ENCODE measurements at places on chromosomes 7 and 10.
A peak's percentile ranks its signal among the peaks of the same experiment; 100 is the strongest.

- no peak for DNase-seq
Observed at GRCh38 chr10:104931612-104932134, 290.6 kb downstream of the SORCS3 start.

- DNase-seq, result no peak
Observed at GRCh38 chr10:101484175-101484745, 103.8 kb downstream of the POLL start.

DNA sequence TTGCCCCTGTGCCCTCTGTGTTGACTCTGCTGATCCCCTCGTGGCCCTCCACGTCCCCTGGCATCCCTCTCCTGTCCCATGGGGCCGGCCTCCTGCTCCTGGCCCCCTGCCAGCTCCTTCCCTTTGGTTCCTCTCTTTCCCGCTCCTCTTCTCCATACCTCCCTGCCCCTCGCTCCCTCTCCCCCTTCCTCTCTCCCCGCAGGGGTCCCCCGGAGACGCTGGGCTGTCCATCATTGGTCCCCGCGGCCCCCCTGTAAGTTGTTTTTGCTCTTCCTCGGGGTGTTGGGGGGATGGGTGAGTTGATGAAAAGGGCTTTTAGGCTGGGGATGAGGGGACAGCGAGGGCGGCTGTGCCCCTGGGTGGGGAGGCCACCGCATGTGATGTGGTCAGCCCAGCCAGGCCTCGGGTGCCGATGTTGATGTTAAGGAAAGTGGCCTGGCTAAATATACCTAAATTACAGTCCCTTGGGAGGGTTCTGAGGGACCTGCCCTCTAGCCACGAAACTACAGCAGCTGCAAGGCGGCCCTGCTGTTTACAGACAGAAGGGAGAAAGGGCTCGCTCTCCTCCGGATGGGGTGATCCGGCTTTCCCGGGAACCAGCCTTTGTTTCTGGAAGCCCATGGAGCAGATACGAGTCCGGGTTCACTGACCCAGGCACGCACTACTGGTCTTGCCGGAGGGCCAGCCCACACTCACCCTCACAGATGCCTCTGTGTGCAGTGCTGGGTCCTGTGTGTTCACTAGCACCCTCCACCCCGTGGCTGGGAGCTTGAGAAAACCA, 78.8 kb downstream of the COL13A1 start:
- no peak for DNase-seq

- DNase-seq, result no peak
Observed at GRCh38 chr7:66604198-66604597, 24.5 kb upstream of the KCTD7 start.

DNA sequence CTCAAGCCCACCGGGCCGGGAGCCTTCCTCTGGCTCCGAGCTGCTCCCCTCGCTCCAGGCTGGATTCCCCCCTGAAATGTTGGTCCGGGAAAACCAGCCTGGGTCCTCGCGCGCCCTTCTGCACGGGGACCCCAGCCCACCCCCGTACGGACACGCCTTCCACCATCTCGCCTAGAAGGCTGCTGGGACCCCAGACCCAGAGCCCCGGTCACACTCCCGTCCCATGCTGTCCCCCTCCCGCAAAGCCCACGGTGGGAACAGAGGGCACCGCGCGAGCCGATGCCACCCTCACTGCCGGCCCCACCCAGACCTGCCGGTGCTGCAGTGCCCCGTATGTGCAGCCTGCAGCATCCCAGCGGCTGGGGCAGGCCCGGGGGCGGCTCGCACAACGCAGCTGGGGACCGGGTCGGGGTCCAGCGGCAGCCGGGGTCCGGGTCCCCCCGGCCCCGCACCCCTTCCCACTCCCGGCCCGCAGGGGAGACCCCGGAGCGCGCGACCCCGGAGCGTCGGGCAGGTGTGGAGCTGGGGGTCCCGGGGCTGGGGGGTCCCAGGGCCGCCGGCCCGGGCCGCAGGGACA, 871 bp downstream of the SPOCK2 start:
- DNase-seq, result peak; percentile 54

- DNase-seq, result peak; percentile 52
Observed at GRCh38 chr10:71713135-71714030, 6.2 kb downstream of the C10orf105 start.

DNA sequence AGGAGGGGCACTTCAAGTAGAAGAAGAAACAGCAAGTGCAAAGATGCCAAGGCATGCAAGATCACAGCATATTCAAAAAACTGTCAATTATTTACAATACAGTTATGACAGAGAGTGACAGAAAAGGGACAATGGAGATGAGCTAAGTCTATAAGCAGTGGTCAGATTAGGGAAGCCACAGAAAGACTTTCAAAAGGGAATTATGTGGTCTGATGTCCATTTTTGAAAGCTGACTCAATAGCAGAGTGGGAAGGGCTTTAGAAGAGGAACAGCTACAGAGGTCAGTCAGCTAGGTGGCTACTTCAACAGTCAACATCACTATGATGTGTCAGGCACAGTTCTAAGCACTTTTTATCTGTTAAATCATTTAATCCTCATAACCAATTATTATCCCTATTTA, 45.2 kb upstream of the SPOCK2 start:
- no peak for DNase-seq

DNA sequence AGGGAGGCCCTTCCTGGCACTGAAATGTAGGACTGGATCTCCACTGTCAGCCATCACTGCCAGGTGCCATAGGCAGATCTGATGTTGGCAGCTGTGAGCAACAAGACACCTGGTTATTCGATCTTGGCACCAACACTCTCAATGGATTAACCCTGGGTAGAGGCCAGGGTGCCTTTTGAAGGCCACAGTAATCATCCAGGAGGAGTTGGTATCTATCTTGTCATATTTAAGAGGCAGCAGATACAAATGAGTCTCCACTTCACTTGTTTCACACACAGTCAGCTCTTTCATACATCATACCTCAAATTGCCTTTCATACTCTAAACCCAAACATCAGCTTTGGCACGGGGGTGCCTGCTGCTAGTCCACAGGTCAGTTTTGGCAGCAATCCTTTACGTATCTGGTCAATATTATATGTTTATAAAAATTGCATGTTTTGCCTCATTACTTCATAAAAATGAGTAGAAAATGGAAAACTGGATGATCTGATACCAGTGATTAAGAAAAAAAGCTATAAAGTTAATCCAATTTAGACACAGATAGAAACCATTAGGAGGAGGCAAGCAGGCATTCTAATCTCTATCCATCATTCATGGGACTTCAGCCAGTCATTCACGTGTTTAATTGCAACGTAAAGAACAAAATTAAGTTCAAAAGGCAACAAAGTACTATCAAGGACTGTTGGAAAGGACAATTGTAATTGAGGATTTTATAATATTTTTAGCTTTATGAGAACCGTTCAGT, 12.7 kb upstream of the CACUL1 start:
- no peak for DNase-seq

GRCh38 chr10:99709480-99710229, 22.3 kb downstream of the COX15 start:
- DNase-seq, result no peak

GRCh38 chr7:64914557-64914956, 11.5 kb downstream of the ZNF273 start:
- DNase-seq, result no peak

DNA sequence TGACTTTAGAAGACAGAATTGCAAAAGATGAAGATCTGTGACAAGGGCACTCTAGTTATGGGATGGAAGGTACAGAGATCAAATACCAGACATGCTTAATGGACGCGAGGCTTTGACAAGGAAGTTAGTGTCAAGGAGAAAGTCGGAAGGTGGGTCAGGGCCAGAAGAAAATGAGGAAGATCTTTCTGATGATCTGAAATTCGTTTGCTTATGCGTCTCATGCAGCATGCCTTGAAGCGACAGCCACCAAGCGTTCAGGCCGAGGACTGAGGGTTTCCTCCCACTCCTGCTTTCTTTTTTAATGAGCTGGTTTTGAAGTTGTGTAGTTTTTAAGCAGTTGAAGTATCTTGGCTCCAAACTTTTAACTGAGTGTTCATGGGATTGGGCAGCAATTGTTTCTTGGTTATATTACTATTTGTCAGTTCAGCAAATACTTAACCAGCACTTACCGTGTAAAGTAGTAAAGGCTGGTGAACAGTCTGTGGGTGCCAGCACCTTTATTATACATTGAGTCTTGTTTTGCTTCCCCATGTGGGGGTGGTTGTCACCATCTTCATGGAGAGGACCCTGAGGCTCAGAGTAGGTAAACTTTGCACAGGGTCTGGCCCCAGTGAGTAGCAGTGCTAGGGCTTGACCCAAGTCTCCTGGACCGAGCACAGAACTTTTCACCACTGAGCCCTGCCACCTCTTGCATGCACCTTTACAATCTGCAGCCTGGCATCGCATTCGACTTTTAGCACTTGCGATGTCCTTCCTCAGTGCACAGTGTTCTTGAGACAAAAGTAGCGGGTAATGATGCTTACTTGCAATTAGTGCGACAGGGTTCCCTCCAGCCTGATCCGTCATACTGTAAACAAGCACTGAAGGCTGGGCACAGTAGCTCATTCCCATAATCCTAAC, 14.3 kb upstream of the BHLHA15 start:
- no peak for DNase-seq

- DNase-seq, result no peak
Observed at GRCh38 chr10:92323079-92323478, 32.1 kb downstream of the MARCHF5 start.

DNA sequence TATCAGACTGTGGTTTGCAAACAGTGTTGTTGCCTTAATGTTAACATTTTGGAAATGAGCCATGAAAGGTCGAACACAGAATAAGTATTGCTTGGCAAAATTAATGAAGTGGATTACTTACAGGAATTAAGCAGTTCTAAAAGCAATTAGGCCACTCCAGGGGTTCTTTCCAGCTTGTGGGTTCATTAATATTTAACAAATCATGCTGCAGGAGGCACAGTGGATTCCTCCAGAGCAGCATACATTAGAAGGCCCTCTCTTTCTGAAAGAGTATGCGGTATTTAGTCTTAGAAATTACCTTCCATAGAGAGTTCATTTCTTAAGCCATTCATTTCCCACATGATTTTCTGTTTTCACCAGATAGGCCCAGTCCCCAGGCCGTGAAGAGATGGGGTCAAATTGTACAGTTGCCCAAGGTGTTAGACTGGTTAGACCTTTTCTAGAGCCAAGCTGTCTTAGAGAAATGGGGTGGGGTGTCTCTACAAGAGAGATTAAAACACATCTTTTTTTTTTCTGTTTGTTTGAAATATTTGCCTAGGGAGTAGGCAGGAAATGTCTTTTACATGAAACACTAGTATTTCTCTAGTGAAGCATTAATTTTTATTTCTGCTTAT, 40.0 kb upstream of the AGR3 start:
- no peak for DNase-seq

GRCh38 chr10:24958721-24959381, 6.4 kb upstream of the PRTFDC1 start:
- no peak for DNase-seq

DNA sequence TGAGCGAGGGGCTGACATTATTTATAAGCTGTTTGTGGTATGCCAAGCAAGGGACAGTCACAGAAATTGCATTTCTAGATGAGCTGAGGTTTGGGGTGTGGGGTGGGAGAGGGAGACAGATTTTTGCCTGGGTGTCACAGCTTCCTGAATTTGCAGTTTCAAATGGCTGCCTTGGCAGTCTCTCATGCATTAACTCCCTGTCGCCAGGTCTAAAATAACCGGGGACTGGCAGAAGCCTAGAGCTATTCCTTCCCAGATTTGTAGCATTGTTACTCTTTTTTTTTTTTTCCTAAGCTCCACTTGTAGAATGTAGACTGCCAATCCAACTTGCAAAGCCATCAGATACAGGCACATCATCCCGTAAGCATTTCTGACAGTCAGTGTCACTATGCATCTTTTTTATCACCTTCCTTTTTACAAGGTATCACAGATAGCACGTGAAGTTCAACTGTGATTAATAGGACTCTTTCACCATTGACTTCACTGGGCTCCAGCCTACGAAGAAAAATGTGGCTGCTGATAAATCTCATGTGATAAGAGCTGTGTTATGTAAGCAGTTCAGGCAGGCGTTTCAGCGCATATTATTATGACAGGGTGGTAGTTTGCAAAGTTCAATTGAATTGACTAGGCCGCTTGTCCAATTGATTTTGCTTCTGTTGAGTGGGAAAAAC, 130.7 kb upstream of the CELF2 start:
- DNase-seq, result no peak

GRCh38 chr10:123381224-123381623, 227.0 kb downstream of the BUB3 start:
- no peak for DNase-seq

DNA sequence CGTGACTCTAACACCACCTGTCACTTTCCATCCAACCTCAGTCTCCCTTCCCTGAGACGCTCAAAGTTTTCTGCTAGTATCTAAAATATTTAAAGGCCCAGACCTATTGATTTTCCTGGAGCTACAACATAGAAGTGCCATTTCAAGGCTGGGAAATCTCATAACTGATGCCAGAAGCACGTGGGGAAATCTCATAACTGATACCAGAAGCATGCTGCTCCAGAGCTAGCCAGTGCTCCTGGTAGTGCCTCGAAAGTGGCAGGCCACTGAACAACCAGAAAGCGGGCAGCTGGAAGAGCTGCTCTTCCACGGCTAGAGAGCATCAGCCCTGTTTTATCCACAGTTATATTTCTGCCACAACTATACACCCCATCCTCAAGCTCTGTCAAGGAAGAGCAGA, 72.5 kb downstream of the CAV1 start:
- no peak for DNase-seq

DNA sequence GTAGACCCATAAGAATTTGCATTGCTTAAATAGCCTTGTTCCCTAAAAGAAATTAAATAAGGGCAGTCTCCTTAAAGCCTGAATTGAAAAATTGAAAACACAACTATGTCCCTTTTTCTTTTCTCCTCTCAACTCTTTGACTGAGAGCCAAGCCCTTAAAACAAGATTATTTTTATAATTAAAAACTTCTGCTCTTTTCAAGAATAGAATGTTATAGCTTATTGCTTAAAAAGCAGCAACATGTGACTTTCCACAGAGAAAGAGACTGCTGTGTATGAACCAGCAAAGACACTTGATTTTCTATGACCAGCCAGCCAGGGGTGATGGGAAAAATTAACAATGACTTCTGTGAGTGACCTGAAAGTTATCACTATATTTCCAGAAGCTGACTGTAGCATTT, 295.2 kb upstream of the CELF2 start:
- DNase-seq, result no peak

- DNase-seq, result no peak
Observed at GRCh38 chr10:113609704-113610108, 54.1 kb downstream of the NRAP start.

DNA sequence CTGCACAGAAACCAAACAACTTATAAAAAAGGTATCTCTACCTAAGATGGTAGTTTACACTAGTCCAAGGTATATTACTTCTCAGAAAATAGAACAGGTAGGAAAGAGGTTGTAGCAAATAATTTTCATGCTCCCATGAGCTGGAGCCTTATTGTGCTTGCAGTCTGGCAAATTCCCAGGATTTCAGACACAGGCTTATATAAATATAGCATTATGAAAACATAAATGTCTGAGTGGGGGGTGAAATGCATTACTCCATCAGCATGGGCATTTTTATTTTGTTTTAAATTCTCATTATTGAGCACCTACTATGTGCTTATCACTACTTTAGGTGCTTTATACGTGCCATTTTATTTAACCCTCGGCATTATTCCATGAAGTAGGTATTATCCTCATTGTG, 83.0 kb upstream of the PHYHIPL start:
- DNase-seq, result no peak

Data from activated CD4-positive, alpha-beta T cell treated with anti-CD3 and anti-CD28 coated beads, Interleukin-2, amount 50 U/mL, for 48 hours (primary cell).